ENCODE measurements at places on chromosomes 2 and 18. TPM values are rescaled to one million over a fixed set of nuclear protein-coding genes. Genes with fewer than 3 reads are reported as not detected.

The C2orf66 gene
- under 0.01 TPM for total RNA-seq

The ANKRD62 gene
- not detected for total RNA-seq

The IRS1 gene
- 21.3 TPM for total RNA-seq

The POTEJ gene
- not detected for total RNA-seq

The IL36G gene
- total RNA-seq, result not detected

The TMEM200C gene
- not detected for total RNA-seq

The TTLL4 gene
- 12.1 TPM for total RNA-seq

The SFT2D3 gene
- 4.5 TPM for total RNA-seq

The DDX18 gene
- total RNA-seq, result 40.1 TPM

The PHOSPHO2 gene
- total RNA-seq, result 2.0 TPM

The USP37 gene
- 17.6 TPM for total RNA-seq

The MRO gene
- total RNA-seq, result 0.39 TPM

The CBLN2 gene
- total RNA-seq, result not detected

The RAB6C gene
- total RNA-seq, result not detected

The ACAA2 gene
- 55.1 TPM for total RNA-seq

The STEAP3 gene
- total RNA-seq, result 90.5 TPM

The RESP18 gene
- total RNA-seq, result not detected

The LYPD1 gene
- total RNA-seq, result not detected

The TNFAIP6 gene
- total RNA-seq, result 23.5 TPM

The SLC5A7 gene
- not detected for total RNA-seq

The MEP1B gene
- total RNA-seq, result not detected

The RAX gene
- not detected for total RNA-seq

The PAX8 gene
- total RNA-seq, result 2.9 TPM

The CFC1 gene
- total RNA-seq, result not detected

The UGT1A5 gene
- not detected for total RNA-seq
